ENCODE measurements at places on chromosomes 12 and 14. TPM values are rescaled to one million over a fixed set of nuclear protein-coding genes. Genes with fewer than 3 reads are reported as not detected.
A peak's percentile ranks its signal among the peaks of the same experiment; 100 is the strongest.

GRCh38 chr14:71693381-71693780 is 238.8 kb upstream of the RGS6 start:
- no peak for DNase-seq
- H3K4me1 ChIP-seq = no peaks in the 10 kb centered on the region
- no peak overlapping the region for H3K27ac ChIP-seq
- no peaks in the 10 kb centered on the region for H3K27me3 ChIP-seq

GRCh38 chr14:104439625-104440024 is 139.9 kb upstream of the C14orf180 start:
- peak; percentile 30 for DNase-seq
- no peaks in the 10 kb centered on the region for H3K4me1 ChIP-seq
- no peaks in the 10 kb centered on the region for H3K36me3 ChIP-seq

The SLC38A2 gene
- 405 TPM for total RNA-seq

DNA sequence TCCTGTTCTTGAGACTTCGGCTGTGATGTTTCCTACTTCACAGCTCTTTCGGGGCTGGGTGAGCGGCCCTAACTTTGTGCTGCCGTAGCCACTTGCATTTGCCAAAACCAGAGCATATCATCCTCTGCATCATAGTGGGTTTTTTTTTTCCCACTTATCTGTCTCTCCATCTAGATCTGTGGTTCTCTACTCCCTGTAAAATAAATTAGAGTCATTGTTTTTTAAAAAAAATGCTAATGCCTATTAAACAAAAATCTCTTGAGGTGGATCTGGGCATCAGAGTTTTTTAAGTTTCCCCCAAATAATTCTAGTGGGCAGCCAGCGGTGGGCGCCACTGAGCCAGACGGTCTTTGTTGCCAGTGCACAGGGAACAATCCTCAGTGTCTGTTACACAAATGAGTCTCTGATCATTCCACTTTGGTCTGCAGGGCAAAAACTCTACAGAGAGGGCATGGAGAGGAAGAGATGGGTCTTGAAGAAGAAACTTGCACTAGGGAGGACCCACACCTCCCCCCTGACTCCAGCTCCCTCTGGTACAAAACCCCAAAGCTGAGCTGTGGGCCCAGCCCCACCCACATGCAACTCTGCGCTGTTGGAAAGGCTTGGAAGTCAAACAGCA is 62.4 kb upstream of the BCL2L14 start:
- no peaks in the 10 kb centered on the region for H3K4me1 ChIP-seq
- no peaks in the 10 kb centered on the region for H3K27me3 ChIP-seq
- no peak overlapping the region for H3K4me3 ChIP-seq

The MAP3K9 gene
- total RNA-seq = 0.84 TPM

The HOXC6 gene
- total RNA-seq = 17.1 TPM

GRCh38 chr14:34056046-34056445 is 105.2 kb upstream of the EGLN3 start:
- H3K4me1 ChIP-seq = no peaks in the 10 kb centered on the region
- no peaks in the 10 kb centered on the region for H3K36me3 ChIP-seq
- no peak overlapping the region for H3K27ac ChIP-seq
- no peaks in the 10 kb centered on the region for H3K27me3 ChIP-seq

DNA sequence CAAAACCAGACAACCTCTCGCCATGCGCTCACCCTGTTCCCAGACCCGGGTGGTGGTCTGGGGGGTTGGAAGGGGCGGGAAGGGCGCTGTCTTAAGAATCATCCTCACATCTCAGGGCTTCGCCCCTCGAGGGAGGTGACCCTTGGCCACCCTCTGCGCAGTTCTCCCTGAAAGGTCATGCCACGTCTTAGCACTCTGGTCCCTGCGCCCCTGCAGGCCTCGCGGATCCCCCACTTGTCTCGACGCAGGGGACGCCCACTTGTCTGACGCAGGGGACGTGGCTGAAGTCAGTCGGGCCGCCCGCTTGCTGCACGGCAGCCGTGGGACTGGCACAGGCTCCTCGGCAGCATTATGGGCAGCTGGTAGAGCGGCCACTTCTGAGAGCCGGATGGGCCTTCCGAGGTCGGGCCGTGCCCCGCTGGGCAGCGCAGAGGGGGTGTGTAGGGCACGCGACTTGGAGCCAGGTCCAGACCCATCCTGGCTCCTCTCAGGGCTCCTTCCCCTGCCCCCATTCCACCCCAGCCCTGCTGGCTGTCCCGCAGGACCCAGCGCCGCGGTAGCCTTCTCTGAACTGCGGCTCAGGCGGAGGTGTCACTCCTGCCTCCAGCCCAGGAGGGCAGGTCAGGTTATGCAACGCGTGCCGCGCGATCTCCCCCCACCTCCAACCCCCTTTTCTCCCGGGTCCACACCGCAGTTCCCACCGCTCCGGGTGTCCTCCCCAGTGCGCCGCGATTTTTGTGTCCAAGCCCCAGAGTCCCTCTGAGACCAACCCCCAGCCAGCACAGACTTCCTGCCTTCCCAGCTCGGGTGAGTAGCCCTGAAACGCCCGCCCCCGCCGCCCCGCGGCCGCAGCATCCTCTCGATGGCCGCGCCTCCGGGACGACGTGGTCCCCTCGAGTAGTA is 40.9 kb upstream of the CAPRIN2 start:
- H3K27me3 ChIP-seq = no peaks in the 10 kb centered on the region
- H3K27ac ChIP-seq = peak overlapping the region; percentile 38
- H3K4me3 ChIP-seq = peak overlapping the region; percentile 58
- H3K4me1 ChIP-seq = no peaks in the 10 kb centered on the region

GRCh38 chr12:113221997-113222729 is 899 bp downstream of the TPCN1 start:
- H3K27ac ChIP-seq = peak overlapping the region; percentile 68
- peak overlapping the region; percentile 62 for H3K4me3 ChIP-seq
- no peak for DNase-seq
- no peaks in the 10 kb centered on the region for H3K27me3 ChIP-seq

- H3K27me3 ChIP-seq = no peaks in the 10 kb centered on the region
- no peak for DNase-seq
- H3K4me3 ChIP-seq = no peak overlapping the region
- peaks cover 12% of the 10 kb centered on the region for H3K4me1 ChIP-seq
- no peaks in the 10 kb centered on the region for H3K36me3 ChIP-seq
Measured at GRCh38 chr12:2348482-2348852, 295.7 kb downstream of the CACNA1C start.

DNA sequence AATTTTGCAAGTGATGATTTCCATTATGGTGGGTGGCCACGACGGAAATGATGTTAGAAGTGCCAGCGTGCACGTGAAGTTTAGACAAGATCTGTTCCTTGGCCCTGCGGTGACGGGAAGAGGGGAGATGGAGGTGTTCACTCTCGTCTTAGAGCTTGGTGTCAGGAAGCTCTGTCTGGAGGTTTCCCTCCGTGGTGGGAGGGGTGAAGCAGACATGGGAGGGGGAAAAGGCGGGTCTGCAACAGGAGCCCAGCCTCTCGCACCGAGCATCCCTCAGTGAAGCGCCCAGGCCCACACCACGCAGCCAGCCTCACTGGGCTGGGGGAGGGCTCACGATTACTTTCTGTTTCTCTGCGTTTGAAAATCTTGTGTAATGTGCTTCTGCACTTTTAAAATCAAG is 26.3 kb downstream of the EML1 start:
- H3K36me3 ChIP-seq = no peaks in the 10 kb centered on the region
- no peaks in the 10 kb centered on the region for H3K4me1 ChIP-seq
- no peak overlapping the region for H3K27ac ChIP-seq
- no peak for DNase-seq

- H3K4me1 ChIP-seq = no peaks in the 10 kb centered on the region
- H3K36me3 ChIP-seq = no peaks in the 10 kb centered on the region
- DNase-seq = no peak
- no peak overlapping the region for H3K27ac ChIP-seq
- no peak overlapping the region for H3K4me3 ChIP-seq
Measured at GRCh38 chr14:96816281-96816680, 19.1 kb downstream of the VRK1 start.

- no peaks in the 10 kb centered on the region for H3K4me1 ChIP-seq
- no peak overlapping the region for H3K4me3 ChIP-seq
- no peak overlapping the region for H3K27ac ChIP-seq
- H3K27me3 ChIP-seq = no peaks in the 10 kb centered on the region
Measured at GRCh38 chr12:60522684-60523400, 927.0 kb downstream of the SLC16A7 start.

- no peak within 1 kb of the TSS for H3K4me3 ChIP-seq
- no peaks in the 10 kb centered on the region for H3K27me3 ChIP-seq
- no peaks in the 10 kb centered on the region for H3K4me1 ChIP-seq
- no peak within 1 kb of the TSS for H3K27ac ChIP-seq
Measured at GRCh38 chr12:49961111-49961922, at the start of gene AQP5. TSS of gene AQP5 (plus strand) at chr12:49961872. CDS start at chr12:49962018, 146 bp downstream.

The RNASE3 gene
- not detected for total RNA-seq

GRCh38 chr14:75875958-75876357 is 105.8 kb downstream of the TGFB3 start:
- no peaks in the 10 kb centered on the region for H3K27me3 ChIP-seq
- DNase-seq = no peak
- no peaks in the 10 kb centered on the region for H3K36me3 ChIP-seq
- H3K4me1 ChIP-seq = peaks cover 3% of the 10 kb centered on the region

The ANO4 gene
- total RNA-seq = 0.32 TPM

GRCh38 chr14:104603711-104604401 is 716 bp downstream of the TMEM179 start:
- H3K4me1 ChIP-seq = no peaks in the 10 kb centered on the region
- no peaks in the 10 kb centered on the region for H3K27me3 ChIP-seq
- no peak overlapping the region for H3K27ac ChIP-seq
- H3K4me3 ChIP-seq = no peak overlapping the region
- no peak for DNase-seq

GRCh38 chr12:3273409-3273853 is 196.3 kb downstream of the TSPAN9 start:
- no peak overlapping the region for H3K27ac ChIP-seq
- no peaks in the 10 kb centered on the region for H3K4me1 ChIP-seq
- no peaks in the 10 kb centered on the region for H3K36me3 ChIP-seq

The IRAK3 gene
- total RNA-seq = 32.2 TPM

- no peak overlapping the region for H3K27ac ChIP-seq
- no peaks in the 10 kb centered on the region for H3K27me3 ChIP-seq
- no peak for DNase-seq
Measured at GRCh38 chr12:122999196-122999946, 18.9 kb downstream of the ARL6IP4 start.

The MYBPC1 gene
- total RNA-seq = not detected

DNA sequence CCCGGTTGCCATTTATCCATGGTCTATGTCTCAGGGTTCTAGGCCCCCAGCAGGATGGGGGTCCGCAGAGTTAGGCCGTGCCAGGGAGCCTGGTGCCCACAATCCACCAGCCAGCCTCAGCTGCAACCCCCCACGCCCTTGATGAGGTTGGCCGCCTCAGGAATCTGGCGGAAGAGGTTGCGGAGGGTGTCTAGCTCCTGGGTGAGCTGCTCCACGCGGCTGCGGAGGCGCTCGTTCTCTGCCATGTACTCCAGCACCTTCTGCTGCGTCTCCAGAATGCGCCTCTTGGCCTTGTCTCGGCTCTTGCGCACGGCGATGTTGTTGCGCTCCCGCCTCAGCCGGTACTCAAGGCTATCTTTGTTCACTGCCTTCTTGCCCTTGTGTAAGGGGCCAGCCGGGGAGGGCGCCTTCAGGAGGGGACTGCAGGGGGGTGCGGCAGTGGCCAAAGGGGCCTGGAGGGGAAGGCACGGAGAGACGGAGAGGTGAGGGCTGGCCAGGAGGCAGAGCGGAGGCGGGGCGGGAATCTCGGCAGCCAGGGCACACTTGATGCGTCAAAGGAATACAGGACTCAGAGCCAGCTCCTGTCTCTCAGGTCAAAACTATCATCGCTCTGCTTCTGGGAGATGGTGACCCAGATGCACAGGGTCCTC is 1.6 kb downstream of the CEBPE start:
- H3K27me3 ChIP-seq = no peaks in the 10 kb centered on the region
- H3K4me1 ChIP-seq = no peaks in the 10 kb centered on the region
- no peak for DNase-seq
- H3K4me3 ChIP-seq = no peak overlapping the region
- H3K27ac ChIP-seq = no peak overlapping the region

- H3K27ac ChIP-seq = no peak overlapping the region
- DNase-seq = no peak
- H3K36me3 ChIP-seq = no peaks in the 10 kb centered on the region
- no peak overlapping the region for H3K4me3 ChIP-seq
- no peaks in the 10 kb centered on the region for H3K27me3 ChIP-seq
- no peaks in the 10 kb centered on the region for H3K4me1 ChIP-seq
Measured at GRCh38 chr12:25115677-25116076, 79.3 kb downstream of the DNAI7 start.

DNA sequence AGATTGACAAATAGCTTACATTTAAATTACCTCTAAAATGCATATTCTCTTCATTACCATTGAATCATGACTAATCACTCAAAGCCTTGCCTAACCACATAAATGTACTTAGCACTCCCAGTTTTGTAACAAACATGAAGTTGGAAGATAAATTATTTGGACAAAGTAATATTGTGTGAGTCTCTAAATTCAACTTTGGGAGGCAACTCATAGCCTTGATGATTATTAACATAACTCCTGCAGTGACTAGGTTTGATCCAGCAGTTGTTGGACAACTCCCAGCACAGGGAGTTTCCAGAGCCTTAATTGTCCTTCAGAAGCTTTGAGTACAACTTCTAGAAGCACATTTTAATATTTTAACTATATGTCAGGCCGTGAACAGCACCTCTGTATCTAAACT is 153.4 kb upstream of the PDZRN4 start:
- H3K27me3 ChIP-seq = no peaks in the 10 kb centered on the region
- no peaks in the 10 kb centered on the region for H3K36me3 ChIP-seq

DNA sequence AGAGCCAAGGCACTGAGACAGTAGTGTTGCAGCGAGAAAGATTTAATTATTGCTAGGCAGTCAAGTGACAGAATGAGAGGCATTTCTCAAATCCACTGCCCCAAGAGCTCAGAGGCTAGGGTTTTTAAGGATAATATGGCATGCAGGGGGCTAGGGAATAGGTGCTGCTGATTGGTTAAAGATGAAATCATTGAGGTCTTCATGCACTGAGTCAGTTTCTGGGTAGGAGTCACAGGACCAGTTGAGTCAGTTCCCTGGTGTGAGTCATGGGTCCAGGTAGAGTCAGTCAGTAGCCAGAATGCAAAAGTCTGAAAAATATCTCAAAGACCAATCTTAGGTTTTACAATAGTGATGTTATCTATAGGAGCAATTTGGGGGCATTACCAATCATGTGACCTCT is 323.8 kb downstream of the RGS6 start:
- H3K4me3 ChIP-seq = no peak overlapping the region
- no peaks in the 10 kb centered on the region for H3K36me3 ChIP-seq
- DNase-seq = no peak
- no peaks in the 10 kb centered on the region for H3K27me3 ChIP-seq
- H3K27ac ChIP-seq = no peak overlapping the region

The ZBTB42 gene
- total RNA-seq = 4.4 TPM

Data from aorta (tissue), 5 donors.